H54 (cell line): ENCODE measurements at places on chromosomes 12 and 14.

- no peak for DNase-seq
Measured at GRCh38 chr12:58509116-58509885, 411.0 kb downstream of the LRIG3 start.

- DNase-seq, result no peak
Measured at GRCh38 chr14:90242444-90242843, 13.9 kb upstream of the PSMC1 start.

DNA sequence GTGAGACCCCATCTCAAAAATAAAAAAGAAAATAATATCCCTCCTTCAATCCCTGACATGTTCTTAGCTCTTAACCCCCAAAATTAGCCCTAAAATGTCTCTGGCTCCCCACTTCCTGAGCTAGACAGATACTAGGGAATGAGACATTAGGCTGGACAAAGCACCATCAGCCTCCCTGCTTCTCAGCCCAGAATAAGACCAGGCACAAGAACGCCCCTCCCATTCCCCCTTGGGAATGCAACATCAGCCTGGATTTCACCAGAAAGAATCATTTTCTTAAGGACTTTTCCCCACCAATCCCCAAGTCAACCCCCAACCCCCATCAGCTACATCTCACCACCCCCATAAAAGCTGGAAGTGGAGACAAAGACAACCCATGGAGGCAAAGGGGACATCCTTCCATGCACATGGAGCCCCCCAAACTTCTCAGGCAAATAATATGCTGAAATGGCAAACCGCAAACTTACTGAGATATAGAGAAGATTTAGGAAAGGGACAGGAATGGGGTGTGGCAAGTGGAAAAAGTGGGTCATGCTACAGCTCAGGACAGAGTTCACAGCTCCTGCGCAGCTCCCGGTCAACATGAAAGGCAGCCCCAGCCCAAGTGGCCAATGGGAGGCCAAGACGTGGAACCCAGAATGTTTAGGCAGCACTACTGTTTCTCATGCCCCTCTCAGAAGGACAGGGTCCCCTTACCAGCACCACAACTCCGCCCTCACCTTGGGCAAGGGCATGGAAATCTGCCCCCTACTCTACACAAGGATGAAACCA, 2.7 kb downstream of the CHD4 start:
- no peak for DNase-seq

DNA sequence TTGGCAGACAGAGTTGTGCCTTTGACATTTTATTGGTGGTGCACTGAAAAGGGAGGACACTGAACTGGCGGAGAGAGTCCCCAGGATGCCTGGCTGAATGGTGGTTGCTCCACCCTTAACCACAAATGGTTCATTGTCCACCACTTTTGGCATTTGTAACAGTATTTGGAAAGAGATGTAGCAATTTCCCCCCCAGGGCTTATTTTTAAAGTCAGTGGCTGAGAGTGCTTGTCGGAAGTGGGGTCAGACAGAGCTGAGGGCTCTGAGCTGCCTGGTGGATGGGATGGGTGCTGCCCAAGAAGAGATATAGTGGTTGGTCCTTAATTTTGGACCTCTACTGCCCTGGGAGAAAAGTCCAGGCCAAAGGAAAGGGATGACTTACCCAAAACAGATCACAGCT, 31.5 kb upstream of the FGF6 start:
- DNase-seq, result no peak

- DNase-seq, result no peak
Measured at GRCh38 chr14:21781543-21781942, 107.9 kb upstream of the OR4E1 start.

DNA sequence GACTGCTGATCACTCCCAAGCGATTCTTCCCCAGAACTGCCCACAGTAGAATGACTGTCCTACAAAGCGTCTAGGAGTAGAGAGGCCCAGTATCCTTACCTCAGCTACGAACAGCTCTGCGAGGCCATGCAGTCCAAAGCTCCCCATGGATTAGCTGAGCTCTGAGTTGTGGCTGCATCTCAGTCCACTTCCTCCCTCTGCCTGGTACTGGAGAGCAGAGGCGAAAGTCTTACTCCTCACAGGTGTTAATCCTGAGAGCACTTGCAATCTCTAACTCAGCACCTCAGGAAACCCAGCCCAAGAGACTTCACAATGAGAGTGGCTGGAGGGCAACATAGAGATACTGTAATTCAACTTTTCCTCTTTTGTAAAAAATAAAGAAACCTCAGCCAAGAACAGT, 493.1 kb downstream of the BCAT1 start:
- no peak for DNase-seq

DNA sequence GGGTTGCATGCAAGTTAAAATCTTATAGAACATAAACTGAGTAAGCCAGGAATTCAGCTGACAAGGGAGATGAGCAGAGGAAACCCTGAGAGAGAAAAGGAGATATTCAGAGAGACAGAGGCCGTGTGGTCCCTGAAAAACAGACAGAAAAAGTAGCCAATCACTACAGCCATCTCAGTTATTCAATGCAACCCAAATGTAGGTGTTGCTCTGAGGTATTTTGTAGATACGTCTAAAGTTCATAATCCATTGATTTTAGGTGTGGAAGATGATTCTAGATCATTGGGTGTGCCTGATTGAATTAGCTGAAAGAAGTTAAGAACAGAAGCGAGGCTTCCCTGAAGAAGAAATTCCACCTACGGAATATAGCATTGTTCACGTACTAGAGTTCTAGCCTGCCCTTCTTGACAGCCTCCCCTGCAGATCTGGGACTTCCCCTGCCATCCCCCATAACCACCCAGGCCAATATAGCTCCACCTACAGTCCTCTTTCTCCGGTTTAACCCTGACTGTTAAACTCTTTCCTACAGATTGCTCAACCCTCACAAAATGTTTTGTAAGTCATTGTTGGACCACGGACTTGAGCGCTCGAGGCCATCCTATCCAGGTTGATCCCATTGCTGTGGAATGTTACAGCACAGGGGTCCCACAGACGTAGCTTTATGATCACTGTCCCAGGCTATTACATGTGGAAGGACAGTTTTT, 21.7 kb downstream of the AICDA start:
- no peak for DNase-seq

GRCh38 chr12:99055299-99055698, 410.2 kb downstream of the APAF1 start:
- no peak for DNase-seq

GRCh38 chr12:1796515-1797010, 23.8 kb upstream of the LRTM2 start:
- DNase-seq, result no peak

DNA sequence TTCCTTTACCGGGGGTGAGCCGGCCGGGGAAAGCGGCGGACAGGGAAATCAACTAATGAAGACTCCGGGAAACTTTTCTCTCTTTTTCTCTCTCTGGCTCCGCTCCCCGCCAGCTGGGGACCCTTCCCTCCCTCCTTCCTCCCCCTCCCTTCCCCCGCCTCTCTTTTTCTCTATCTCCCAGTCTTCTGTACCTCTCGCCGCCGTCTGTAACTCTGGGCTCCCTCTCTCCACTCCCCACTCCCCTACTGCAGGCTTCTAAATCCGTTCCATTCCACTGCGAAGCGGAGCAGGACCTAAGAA, 6.9 kb upstream of the HOXC11 start:
- no peak for DNase-seq

- no peak for DNase-seq
Measured at GRCh38 chr14:106872611-106873446, 1346.4 kb downstream of the TMEM121 start.

GRCh38 chr14:104545942-104546501, 33.5 kb upstream of the C14orf180 start:
- no peak for DNase-seq
